NCI-H446 treated with DMSO at 0.1 percent for 48 hours (cell line): ENCODE measurements at places on chromosomes 1 and 21.
A peak's percentile ranks its signal among the peaks of the same experiment; 100 is the strongest.

DNA sequence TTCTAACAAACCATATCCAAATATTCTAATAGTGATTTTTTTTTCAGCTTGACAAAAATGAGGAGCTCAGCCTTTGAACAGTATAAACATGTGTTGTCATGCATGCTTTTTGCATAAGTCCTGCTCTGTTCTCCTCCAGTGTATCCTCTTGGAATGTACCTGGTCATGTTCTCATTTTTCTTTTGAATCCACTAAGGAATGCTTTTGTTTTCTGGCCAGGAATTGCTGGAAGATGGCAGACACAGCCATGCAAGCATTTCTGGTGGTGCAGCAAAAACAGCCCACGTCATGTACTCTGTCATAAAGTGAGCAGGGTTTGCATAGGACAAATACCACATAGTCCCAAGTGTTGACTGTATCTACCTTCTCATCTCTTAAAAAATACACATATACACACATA lies 11.5 kb upstream of the PLD5 start:
- no peak for DNase-seq

- DNase-seq: no peak
Observed at GRCh38 chr1:53391296-53391695, 63.4 kb upstream of the LRP8 start.

DNA sequence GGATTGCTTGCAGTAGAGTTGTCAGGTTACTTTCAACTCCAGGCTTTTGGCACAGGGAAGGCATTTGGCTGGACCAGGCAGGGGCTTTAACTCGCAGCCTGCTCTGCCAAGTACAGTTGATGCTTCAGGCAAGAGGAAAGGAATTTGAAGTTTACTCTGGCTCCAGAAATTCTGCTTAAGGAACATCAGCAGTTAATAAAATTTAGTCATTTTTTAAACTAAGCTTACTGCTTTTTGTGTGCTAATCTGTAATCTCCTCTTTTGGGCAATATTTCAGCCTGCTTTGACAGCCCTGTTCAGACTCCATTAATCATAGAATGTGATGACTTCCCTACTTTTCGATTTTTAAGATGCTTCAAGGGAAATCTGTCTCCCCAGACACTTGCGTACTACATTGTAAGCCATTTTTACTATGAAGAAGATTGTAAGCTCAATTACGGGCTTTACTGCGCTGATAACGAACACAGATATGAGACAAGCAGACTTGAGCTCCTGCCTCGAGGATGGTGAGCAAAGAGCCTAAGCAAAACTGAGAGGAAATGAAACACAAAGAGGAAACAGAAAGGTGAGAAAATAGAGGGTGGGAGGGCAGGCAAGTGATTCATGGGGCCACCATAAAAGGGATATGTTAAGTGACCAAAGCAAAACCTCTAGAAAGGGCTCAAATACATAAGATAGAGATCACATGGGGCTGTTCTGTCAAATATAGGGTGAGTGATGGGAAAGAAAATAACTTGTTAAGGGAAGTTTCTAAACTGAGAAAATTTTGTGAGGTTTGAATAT lies 76.6 kb upstream of the VAV3 start:
- DNase-seq: peak; percentile 58

- DNase-seq: no peak
Observed at GRCh38 chr1:2468041-2468472, 8.0 kb upstream of the PLCH2 start.

- peak; percentile 18 for DNase-seq
Observed at GRCh38 chr1:36906555-36906954, 127.8 kb downstream of the GRIK3 start.

- no peak for DNase-seq
Observed at GRCh38 chr1:25564777-25565574, 21.6 kb downstream of the LDLRAP1 start.

GRCh38 chr1:199163670-199164069 lies 524.8 kb downstream of the PTPRC start:
- DNase-seq: no peak

DNA sequence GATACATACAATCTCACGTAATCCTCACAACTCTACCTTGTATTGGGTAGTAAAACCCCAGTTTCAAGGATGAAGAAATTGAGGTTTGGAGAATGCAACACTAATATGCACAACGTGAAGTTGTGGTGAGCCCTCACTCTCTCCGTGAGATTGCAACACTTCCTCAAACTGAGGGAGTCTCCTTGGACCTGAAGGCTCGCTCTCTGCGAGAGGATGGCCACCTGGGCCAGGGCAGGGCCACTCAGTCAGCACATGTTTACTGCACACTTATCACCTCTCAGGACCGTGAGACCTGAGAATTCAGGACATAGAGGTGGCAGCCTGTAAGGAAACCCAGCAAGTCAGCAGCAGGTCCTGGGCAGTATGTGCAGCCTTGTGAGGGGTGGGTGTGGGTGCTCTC lies 8.7 kb downstream of the SH3BP5L start:
- no peak for DNase-seq

GRCh38 chr1:82099170-82099569 lies 298.4 kb downstream of the ADGRL2 start:
- no peak for DNase-seq

DNA sequence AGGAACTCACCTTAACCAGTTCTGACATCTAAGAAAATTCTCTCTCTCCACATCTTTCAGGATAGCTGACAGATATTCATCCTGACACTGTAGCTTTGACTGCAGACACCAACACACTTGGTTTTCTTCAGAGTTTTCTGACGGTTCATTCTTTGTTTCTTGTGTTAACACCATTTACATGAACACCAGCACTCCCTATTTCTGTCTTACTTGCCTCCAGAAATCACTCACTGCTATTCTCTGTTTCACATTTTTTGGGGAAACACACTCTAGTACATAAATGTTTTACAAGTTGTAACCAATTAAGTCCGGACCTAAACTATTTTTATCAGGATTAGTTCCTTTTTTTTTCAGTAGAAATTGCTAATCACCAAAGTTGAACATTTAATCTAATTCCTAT lies 15.4 kb downstream of the FLVCR1 start:
- no peak for DNase-seq

DNA sequence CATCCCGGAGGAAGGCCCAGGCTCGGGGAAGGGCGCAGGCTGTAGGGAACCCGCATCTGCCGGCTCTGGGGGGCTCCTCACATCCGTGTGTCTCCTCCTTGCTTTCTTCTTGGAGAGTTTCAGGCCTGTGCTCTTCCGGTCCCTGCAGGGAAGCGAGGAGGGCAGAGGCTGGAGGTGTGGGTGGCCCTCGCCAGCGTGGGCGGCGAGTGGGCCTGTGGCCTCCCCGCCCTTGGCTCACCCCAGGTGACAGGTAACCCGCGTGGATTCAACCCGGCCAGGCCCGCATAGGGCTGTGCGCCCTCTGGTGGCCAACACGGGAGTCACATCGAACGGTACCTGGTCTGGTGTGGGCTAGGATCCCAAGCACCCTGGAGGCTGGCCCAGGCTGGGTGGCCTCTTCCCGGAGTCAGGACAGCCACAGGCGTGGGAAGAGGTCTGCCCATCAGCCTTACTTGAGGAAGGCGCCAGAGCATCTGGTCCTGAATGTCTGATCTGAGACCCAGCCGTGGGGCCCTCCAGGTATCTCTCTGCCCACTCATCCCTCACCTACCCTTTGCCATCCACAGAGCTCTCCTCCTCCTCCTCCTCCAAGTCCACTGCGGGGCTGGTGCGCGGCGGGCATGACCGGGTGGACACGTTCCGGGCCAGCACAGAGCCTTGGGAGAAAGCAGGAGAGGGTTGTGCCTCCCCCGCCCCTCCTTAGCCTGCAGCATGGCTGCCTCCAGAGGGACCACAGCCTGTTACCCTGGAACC lies 9.6 kb upstream of the TNFRSF25 start:
- no peak for DNase-seq

DNA sequence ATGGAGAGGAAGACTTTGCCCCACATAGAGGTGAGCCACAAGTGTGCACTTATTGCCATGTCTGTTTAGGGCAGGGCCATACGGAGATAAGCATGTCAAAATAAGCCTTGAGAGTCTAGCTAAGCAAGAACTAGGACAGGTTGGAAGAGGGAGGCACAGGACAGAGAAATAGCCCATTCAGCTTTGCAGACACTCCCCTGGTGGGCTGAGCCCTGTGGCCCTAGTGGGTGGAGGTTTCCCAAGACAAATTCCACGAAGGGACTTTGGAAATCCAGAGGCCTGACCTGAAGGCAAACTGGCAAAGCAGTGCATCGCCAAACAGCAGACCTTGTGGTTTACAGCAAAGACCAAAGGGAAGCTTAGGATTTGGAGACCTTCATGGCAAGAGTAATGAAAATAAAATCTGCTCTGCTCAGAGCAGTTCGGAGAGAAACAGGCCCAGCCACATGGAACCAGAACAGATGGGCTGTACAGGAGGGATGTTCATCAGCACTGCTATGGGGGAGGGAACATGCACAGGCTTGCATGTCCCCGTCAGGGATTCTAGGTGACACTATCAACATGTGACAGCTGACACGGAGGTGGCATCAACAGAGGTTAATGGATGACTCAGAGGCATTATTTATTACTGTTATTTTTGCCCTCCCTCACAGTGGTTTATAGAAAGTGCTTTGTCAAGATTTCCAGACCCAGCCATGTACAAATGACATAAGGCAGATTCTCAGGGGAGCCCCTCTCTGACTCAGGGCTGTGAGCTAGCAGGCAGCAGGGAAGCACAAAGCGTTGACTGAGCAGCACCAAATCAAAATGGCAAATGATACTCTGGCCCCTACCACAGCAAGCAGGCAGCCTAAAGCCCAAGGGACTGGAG lies 90.1 kb upstream of the IRF2BP2 start:
- peak; percentile 66 for DNase-seq

DNA sequence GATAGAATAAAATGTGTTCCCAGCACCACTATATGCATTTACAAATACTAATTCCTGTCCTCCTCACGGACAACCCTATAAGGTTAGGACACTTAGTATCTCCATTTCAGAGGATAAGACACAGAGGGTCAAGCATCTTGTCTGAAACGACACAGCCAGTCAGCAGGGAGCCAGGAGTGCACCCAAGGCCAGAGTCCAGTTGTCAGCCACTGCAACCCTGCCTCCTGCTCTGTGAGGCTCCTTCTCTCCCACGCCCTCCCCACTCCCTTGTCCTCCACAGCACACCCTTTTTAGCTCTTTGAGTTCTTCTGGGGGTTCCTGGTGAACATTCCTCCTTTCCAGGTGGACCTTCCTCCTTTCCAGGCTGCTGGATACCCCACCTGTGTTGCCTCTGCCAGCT lies 119.0 kb upstream of the TNR start:
- DNase-seq: no peak

GRCh38 chr1:230894032-230894431 lies 25.7 kb upstream of the C1orf198 start:
- DNase-seq: no peak

- DNase-seq: no peak
Observed at GRCh38 chr21:41250519-41250918, 66.1 kb upstream of the FAM3B start.

- no peak for DNase-seq
Observed at GRCh38 chr21:28937737-28938136, 54.9 kb downstream of the LTN1 start.

- no peak for DNase-seq
Observed at GRCh38 chr1:82106672-82107071, 305.9 kb downstream of the ADGRL2 start.

GRCh38 chr1:150748878-150749719 lies 16.5 kb downstream of the CTSS start:
- no peak for DNase-seq

DNA sequence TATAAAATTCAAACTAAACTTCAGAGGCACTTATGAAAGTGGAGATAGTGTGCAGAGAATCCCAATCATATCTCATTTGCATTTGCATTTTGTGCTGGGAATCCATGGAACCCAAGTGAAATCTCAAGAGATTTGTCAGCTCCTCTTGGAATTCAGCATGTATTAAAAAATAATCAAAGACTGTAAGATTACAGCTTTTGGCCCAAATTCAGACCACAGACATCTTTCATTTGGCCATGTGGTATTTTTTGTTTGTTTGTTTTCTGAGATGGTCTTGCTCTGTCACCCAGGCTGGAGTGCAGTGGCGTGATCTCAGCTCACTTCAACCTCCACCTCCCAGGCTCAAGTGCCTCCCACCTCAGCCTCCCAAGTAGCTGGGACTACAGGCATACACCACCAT lies 3.8 kb upstream of the CACYBP start:
- DNase-seq: no peak
